Activated CD4-positive, alpha-beta T cell treated with anti-CD3 and anti-CD28 coated beads, Interleukin-2, amount 50 U/mL, for 1 hour (primary cell): ENCODE measurements at places on chromosomes 13 and 19.

DNA sequence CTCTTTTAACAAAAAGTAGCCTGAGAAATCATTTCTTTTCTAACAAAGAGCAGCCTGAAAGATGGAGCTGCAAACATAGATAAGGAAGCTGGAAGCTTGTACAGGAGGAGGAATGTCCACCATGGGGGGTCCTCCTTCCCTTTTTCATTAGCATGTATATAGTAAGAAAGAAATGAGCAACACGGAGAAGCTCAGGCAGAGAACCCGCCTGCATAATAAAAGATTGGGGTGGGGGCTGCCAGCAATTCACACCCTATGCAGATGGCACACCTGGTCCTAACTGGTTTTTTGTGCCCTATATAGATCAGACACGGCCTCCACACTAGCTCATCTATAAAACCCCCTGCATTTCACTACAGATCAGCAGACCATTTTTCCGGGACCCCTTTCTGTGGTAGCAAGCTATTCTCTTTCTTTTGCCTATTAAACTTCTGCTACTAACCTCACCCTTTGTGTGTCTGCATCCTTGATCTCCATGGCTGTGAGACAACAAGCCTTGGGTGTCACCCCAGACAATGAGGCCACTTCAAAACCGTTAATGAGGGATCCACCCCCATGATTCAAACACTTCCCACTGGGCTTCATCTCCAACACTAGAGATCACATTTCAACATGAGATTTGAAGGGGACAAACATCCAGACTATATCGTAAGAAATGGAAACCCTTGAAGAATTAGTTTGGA lies 167.5 kb upstream of the FREM2 start:
- no peak for DNase-seq

- DNase-seq: no peak
These were observed 212.8 kb downstream of the ENOX1 start for GRCh38 chr13:43573802-43574514.

GRCh38 chr13:34174671-34175145 lies 356.8 kb downstream of the RFC3 start:
- DNase-seq: no peak

DNA sequence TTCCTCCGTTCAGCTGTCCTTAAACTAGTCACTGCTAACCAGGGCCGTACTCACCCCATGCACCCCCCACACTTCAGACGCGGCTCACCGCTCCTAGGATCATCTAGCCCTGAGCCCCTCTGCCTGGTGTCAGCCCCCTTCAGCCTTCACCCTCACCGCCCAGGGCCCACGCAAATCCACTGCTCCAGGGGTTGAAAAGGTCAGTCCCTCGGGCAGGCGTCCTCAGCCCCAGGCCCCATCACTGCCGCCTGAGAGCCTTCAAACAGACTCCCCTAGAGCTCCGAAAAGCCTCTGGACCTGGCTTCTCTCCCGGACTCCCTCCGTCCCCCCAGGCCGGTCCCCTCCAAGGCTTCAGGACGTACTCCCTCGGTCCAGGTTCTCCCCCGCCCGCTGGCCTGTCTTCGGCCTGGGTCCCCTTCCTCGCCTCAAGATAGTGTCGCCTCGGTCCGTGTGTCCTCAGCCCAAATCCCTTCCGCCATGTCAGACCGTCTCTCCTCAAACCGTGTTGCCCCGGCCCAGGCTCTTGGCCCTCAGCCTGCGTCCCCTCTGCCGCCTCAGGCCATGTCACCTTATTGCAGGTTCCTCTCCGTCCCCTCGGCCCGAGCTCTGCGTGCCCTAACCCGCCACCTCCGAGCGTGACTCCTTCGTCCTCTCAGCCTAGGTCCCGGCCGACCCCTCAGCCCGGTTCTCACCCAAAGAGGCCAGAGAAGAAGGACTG lies 553 bp downstream of the NAPA start:
- no peak for DNase-seq

DNA sequence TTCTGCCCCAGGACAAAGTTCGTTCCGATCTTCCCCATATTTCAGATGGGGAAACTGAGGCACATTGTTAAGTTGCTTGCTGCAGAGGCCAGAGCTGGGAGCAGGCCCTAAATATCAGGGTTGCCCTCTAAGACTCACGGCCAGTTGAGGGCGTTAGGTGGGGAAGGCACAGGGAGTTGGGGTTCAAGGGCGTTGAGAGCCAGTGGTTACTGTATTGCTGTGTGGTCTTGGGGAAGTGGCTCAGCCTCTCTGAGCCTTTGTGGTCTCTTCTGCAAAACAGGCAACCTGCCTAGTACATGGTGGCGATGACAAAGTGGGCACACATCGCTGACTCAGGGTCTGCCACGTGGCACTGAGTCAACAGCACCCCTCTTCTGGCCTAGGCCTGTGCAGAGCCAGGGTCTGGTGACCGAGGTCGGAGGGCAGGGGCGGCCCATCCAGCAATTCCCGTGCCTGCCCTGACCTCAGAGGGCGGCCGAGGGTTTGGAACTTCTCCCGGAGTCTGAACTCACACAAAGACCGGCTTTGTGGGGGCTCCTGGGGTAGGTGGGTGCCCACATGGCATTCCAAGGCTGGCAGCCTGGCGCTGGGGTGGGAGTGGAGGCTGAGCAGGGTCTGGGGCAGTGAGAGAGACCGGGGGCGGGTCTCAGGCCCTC lies 10.2 kb downstream of the TNFAIP8L1 start:
- DNase-seq: no peak
